ENCODE measurements at places on chromosomes 12 and 14.

- no peak for DNase-seq
These were observed 68.1 kb upstream of the KRR1 start for GRCh38 chr12:75579552-75579951.

- no peak for DNase-seq
These were observed 292.6 kb upstream of the CAND1 start for GRCh38 chr12:66976526-66976925.

- DNase-seq, result no peak
These were observed 16.1 kb downstream of the GPR68 start for GRCh38 chr14:91228112-91229004.

DNA sequence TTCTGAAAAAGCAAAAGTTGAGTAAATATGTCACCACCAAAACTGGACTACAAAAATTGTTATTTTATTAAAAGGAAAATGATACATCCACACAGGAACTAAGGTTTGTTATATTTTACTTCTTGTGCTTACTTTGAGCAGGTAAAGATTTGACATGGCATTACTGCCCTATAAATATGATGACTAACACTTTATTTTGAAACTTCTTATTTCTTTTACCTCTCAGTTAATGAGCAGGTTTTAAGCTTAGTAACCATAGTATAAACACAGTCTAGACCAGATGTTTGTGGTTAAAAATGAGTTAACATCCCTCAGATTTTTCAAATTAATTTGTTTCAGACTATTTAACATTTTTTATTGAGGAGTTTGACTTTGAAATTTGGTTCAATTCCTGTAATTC, 862.5 kb upstream of the USP15 start:
- no peak for DNase-seq

- DNase-seq, result peak; percentile 84
These were observed 54.9 kb upstream of the OVCH1 start for GRCh38 chr12:29552324-29552927.

DNA sequence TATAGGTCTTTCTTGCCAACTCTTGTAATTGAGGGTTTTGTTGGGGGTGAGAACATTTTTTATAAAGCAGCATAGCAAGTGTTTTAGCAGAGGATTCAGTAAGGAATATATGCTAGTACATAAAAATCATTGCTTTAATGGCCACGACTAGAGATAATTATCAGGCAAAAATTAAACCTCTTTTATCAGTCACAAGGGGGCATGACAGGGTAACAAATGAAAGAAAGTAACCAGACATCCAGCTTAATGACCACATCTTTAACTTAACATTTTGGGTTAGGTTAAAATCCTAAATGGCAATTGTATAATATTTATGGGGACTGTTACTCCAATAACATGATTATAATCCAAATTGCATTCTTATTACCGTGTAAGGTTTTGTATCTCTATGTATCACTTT, 119.6 kb downstream of the LRRIQ1 start:
- DNase-seq, result no peak

DNA sequence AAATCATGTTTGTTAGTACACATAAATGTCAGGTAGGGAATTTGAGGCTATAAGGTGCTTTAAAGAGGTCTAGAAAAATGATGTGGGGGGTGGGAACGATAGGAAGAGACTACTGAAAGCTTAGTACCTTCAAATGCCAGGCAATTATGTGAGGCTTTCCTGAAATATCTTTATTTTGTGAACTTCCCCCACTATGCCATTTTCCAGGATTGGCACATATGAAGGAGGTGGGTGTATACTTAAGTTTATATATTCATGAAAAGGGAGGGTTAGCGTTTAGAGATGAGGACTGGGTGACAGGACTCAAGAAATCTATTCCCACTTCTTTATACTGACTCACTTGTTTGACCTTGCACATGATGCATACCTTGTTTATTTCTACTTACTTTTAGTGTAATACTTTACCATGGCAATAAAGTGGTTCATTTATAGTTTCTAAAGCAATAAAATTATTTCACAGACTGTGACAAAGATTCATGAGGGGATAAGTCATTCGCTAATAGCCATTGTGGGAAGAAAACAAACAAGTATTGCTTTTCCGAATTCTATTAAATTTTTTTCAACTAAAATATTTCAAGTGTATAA, 77.1 kb downstream of the PLEKHA5 start:
- DNase-seq, result no peak

- no peak for DNase-seq
These were observed 553.1 kb upstream of the ATXN7L3B start for GRCh38 chr12:73984552-73984951.

DNA sequence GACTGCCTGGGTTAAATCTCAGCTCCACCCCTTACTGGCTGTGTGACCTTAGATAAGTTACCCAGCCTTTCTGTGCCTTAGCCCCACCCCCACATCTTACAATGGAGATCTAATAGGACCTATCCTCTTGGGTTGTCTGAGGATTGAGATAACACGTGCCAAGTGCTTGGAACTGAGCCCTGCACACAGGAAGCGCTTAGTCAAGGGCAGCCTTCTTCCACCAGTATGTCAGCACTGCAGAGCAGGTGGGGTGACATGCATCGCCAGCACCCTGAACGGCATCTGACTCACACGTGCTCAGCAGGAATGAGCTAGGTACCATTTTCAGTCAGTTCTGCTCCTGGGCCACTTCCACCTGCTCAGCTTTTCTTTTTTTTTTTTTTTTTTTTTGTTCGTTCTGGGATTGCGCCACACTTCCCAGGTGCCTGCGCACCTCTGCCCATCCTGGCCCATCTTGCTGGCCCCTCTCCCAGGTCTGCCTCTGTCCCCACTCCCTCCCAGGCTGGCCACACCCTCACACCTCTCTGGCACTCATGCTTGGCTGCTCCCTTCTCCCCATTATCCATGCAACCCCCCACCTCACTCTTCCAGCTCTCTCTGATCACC, 19.6 kb downstream of the LGMN start:
- DNase-seq, result no peak

GRCh38 chr14:80862983-80863382, 78.6 kb downstream of the CEP128 start:
- DNase-seq, result no peak

DNA sequence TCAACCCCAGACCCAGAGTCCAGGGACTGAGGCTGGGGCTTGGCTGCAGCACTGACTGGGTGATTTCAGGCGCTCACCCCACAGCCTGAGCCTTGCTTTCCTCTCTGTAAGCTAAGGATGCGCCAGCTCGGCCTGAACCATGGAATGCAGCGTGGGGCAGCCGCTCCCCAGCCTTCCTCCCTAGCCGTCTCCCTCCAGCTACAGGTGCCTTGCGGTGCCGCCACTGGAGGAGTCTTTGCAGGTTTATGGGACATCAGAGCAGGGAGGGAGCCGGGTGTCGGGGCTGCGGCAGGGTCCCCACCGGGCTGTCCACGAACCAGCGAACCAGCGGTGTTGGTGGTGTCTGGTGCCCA, 19.4 kb downstream of the PPP2R5C start:
- peak; percentile 67 for DNase-seq

- no peak for DNase-seq
These were observed 56.5 kb upstream of the CDKL1 start for GRCh38 chr14:50452979-50453705.

GRCh38 chr14:22932146-22932545, 3.0 kb upstream of the PRMT5 start:
- DNase-seq, result no peak

DNA sequence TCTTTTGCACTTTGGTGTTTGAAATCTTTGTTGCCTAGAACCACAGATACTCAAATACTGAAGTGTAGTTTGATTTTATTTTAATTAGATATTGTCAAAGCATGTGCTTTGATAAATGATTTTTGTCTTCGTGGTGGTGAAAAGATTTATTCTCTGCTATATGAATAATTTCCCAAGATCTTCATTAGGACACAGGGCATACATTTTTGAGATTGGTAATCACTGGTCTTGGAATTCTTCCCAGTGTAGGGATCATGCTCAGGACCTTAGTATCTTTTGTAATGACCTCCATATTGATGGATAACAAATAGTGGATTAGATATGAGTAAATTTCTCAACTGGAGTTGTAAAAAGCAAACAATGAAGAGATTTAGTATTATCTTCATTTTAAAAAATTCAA, 28.2 kb downstream of the TBK1 start:
- DNase-seq, result no peak

DNA sequence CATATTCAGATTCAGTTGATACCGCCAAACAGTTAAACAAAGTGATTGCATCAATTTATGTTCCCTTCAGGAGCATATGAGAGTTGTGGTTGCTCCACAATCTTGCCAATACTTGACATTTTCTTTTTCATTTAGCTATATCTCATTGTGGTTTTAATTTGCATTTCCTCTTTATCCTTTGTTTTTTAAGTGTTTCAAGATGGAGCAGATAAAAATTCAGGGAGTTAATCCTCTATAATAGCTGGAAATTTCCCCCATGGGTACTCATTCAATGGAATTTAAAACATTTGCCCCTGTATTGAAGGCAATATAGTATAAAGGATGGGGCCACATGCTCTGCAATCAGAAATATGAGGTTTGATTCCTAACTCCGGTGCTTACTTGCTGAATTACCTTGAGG, 1.1 kb upstream of the EXD2 start:
- no peak for DNase-seq

DNA sequence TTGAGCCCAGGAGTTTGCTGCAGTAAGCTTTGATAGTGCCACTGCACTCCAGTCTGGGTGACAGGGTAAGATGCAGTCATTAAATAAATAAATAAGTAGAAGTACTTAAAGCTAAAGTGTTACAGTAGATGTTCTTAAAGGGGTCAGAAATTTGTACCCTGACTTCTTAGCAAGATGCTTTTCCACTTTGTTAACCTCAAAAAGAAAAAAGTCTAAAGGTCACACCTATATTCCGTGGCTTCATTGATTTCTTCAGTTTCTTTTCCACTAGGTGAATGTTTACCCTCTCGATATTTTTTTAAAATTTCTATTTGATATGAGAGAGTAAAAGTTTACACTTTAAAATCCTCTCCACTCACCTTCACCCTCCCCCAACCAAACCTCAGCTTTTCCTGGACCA, 64.3 kb upstream of the PLEKHA5 start:
- no peak for DNase-seq

- no peak for DNase-seq
These were observed 16.4 kb downstream of the PHETA1 start for GRCh38 chr12:111352296-111352993.

All from islet precursor cell (in vitro differentiated cells).